Effector CD8-positive, alpha-beta T cell (primary cell): ENCODE measurements at places on chromosomes 12 and 14.
A peak's percentile ranks its signal among the peaks of the same experiment; 100 is the strongest.

DNA sequence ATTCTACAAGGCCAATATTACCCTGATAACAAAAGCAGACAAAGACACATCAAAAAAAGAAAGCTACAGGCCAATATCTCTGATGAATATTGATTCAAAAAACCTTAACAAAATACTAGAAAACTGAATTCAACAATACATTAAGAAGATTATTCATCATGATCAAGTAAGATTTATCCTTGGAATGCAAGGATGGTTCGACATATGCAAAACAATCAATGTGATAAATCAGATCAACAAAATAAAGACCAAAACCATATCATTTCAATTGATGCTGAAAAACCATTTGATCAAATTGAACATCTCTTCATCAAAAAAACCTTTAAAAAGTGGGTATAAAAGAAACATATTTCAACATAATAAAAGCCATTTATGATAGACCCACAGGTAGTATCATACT is 117.3 kb downstream of the CPNE8 start:
- DNase-seq, result no peak

GRCh38 chr12:56943878-56944277 is 9.7 kb upstream of the SDR9C7 start:
- no peak for DNase-seq

DNA sequence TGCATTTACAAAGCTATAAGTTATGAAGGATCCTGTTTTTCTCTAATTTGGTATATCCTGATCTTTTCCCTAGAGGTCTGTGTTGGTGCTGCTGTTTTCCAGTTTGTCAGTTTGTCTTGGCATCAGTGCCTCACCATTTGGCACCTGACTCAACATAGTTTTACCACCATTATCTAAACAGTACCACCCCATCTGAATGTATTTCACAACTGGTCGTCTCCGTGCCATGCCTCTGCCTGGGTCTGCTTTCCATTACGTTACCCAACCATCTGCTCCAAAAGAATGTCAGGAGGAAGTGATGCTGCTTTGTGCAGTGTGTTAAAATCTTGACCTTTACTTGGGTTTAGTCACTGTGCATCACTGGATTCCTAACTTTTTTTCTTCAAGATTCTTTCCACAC is 129.3 kb upstream of the RASSF8 start:
- no peak for DNase-seq

DNA sequence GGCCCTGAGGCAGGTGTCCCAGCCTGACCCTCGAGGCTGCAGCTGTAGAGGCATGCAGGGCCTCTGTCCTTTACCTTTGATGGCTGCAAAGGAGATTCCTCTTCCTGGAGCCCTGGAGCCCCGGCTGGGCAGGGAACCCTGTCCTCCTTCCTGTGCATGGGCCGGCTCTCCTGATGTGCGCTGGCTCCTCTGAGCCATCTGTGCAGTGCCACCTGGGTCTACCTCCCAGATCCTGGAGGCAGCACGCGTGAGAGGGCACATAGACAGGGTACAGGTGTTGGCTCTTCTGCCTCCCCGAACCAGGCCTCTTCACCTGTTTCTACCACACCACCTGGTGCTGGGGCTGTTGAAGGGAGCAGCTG is 115.1 kb downstream of the BEGAIN start:
- DNase-seq, result no peak

GRCh38 chr12:127558361-127558760 is 708.6 kb upstream of the TMEM132C start:
- no peak for DNase-seq

GRCh38 chr12:12349711-12350665 is at the start of gene MANSC1:
MANSC1 (minus strand) TSS chr12:12350242; CDS start chr12:12343314, 6,928 bp downstream.
- DNase-seq, result peak; percentile 28

GRCh38 chr12:102322254-102322653 is 124.6 kb upstream of the PMCH start:
- DNase-seq, result no peak

DNA sequence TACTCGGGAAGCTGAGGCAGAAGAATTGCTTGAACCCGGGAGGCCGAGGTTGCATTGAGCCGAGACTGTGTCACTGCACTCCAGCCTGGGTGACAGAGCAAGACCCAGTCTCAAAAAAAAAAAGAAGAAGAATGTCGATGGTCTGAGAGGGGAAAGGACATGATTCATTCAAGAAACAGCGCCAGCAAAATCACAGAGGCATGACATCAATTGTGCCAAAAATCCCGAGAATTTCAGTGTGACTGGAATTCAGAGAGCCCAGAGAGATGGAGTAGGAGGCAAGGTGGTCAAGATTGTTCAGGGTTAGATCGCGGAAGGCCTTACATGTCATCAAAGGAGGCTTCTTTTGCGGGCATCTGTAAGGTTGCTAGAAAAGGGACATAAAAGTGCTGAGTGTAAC is 483.3 kb downstream of the VRK1 start:
- no peak for DNase-seq

GRCh38 chr12:97681612-97682504 is 219.3 kb downstream of the RMST start:
- no peak for DNase-seq
